ENCODE measurements at places on chromosomes 5 and 9.

DNA sequence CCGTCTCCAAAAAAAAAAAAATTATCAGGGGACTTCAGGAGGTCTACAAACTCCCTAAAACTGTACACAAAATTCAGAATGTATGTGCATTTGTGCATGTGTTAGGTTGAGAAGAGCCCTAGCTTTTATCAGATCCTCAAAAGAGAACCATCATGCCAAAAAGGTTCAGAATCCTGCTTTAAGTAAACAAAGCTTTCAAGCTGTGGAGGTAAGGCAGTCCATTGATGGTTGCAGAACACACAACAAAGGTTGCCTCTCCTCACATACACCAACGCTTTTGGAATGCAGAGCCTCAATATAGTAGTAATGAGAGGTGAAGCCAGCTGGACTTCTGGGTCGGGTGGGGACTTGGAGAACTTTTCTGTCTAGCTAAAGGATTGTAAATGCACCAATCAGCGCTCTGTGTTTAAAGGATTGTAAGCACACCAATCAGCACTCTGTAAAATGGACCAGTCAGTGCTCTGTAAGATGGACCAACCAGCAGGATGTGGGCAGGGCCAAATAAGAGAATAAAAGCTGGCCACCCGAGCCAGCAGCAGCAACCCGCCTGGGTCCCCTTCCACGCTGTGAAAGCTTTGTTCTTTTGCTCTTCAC lies 57.9 kb upstream of the RNF38 start:
- DNase-seq = no peak

DNA sequence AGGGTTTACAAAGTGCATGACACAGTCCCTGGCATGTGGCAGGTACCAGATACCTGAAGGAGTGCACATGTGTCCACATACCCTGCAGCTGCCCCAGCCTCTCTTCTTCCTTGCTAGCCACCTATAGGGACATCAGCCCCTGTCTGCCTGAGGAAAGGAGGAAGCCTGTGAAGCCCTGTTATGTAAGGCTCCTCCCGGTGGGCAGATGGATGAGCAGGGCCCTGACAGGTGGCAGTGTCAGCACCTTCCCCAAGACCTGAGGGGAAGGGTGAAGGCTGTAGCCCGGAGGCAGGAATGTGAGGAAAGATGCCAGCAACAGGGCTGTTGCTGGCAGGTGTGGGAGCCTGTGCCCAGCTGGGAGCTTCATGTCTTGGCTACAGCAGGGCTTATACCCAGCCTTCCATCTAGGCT lies 21.7 kb downstream of the TCF7 start:
- no peak for DNase-seq

GRCh38 chr9:2693056-2693455 lies 24.3 kb upstream of the KCNV2 start:
- no peak for DNase-seq

DNA sequence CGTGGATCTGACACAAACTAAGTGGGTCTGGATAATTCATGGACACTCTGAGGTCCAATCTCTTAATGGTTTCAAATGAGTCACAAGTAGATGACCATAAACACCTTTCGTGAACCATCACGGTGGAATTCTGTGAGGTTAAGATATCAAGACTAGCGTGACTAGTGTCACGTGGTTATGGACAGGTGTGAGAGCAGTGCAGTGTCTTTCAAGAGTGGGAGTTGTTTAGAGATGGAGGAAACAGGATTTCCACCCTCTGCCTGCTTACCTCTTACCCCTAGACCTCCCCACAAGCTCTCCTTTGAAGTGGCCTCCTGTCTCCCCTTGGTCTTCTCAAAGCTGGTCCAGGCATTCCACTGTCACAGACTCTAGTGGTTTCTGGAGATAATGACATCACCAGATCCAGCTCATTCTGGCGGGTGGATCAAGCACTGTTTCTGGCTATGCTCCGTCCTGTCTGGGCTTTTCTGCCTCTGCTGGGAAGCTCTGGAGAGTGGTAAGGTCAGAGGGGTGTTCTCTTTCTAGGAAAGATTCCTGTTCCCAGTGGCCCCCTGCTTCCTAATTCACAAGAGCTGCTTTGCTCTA lies 20.0 kb upstream of the ZNF782 start:
- DNase-seq = no peak

- DNase-seq = no peak
Measured at GRCh38 chr5:135488727-135489465, 36.7 kb upstream of the TIFAB start.

DNA sequence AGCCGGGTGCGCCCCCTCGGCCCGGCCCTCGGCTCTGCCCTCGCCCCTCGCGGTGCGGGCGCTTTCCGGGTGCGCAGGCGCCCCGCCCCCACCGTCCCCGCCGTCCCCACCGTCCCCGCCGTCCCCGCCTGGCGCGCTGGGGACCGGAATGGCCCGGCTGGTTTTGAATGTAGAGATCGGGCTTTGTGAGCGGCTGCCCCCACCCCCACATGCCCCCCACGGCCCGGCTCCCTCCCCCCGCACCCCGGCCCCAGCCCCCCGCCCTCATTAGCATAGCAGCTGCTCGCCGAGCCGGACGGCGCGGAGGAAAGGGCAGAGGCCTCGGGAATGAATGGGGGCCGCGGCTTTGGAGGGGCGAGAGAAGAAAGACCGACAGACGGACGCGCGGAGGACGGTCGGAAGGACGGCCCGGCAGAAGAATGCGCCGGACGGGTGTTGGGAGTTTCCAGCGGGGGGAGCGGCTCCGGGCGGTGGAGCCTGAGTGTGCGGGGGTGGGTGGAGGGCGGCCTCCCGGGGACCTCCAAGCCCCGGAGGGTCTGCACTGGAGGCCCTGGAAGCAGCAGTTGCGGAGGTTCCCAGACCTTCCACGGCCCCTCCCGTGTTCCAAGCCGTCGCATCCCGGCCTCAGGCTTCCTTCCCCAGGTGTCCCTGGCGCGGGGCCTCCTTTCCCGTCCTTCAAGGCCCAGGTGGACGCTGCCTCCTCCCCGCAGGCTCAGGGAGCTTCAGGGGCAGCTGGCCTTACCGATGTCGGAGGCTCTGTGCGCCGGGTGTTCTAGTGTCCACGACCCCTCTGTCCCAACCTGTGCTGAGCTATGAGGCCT lies 6.0 kb downstream of the NRARP start:
- DNase-seq = no peak

- DNase-seq = no peak
Measured at GRCh38 chr9:109781541-109782197, 1.7 kb downstream of the PALM2AKAP2 start.

DNA sequence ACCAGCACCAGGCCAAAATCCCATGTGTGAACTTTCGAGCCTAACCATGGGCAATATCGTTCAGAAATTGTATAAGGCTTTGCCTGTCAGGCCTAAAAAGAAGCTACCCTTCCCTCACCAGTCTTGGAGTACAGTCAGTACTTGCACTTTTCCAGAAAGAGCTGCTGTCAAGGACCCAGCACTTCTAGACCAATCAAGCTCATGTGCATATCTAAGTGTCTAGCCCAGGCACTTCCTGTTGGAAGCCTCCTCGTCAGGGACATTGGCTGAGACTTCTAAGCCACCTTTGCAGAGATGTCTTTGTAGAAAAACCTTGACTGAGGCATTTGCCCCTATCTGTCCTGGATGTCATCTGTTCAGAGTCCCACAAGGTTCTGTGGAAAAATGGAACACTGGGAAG lies 1930.5 kb downstream of the EFNA5 start:
- no peak for DNase-seq

- no peak for DNase-seq
Measured at GRCh38 chr5:175590471-175590881, 67.4 kb upstream of the HRH2 start.

DNA sequence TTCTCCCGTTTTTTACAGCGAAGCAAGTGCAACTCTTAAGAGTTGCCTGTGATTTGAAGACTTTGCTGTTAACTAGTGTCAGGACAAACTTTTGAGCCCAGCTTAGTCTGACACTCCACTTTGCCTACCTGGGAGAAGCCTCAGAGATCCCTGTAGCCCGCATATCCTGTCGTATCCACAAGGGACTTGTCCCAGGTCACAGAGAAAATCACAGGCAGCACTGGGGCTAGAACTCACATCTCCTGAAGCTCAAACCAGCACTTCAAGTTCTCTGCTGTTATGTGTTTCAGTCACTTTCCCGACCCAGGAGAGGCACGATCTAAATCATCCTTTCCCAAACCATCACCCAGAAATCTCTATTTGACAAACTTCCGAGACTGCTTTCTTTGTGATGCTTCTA lies 584.5 kb downstream of the ACTL7B start:
- no peak for DNase-seq

DNA sequence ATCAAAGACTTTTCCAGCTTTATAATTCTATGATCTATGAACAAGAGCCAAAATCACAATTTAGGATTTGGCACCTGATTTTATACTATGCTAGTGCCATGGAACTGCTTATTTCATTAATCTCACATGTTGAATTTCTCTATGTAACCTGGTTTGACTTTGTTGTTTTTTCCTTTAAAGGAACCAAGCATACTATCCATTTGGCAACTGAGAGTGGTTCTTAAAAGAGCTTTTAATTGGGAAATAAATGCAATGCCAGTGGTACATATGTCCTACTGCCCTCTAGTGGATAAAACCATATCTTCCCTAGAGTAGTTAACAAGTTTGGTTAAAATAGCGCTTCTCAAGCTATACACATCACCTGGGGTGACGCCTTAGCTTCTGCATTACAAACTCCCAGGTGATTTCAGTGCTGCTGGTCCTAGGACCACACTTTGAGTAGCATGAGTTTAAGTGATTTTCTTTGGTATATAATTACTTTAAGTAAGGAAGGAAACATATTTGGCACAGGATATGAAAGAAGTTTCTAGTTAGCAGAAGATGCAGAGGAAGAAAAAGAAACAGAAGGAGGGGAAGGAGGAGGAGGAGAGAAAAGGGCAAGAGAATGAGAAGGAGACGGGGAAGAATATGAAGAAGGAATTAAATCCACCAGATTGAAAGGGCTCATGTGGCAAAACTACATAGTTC lies 56.8 kb downstream of the FGF10 start:
- DNase-seq = no peak

DNA sequence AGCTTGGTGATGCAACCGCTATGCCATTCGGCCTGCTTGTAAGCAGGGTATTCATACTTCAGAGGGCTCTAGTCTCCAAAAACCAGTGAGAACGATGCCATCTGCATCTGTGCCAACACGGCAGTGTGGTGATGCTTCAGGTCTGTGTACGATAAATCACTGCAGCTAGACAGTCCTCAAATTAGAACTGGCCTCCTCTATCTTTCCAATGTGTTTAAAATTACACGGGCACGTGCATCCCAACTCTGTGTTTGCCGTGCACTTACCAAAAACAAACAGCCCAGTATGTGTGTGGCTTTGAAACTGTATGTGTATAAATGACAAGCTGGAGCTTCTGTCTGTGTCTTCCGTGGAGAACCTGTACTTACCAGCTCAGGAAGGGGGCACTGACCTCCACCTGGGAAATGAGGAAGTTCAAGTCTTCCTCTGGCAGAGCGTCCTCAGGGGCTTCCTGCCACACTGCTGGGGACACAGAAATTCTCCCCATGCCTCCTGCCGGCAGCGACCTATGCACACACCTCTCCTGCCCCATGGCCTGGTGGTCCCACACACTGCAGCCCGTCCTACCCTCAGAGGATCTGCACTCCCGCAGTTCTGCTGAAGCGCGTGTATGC lies 12.3 kb downstream of the MED10 start:
- no peak for DNase-seq

GRCh38 chr5:16169550-16169949 lies 10.0 kb downstream of the MARCHF11 start:
- DNase-seq = no peak

DNA sequence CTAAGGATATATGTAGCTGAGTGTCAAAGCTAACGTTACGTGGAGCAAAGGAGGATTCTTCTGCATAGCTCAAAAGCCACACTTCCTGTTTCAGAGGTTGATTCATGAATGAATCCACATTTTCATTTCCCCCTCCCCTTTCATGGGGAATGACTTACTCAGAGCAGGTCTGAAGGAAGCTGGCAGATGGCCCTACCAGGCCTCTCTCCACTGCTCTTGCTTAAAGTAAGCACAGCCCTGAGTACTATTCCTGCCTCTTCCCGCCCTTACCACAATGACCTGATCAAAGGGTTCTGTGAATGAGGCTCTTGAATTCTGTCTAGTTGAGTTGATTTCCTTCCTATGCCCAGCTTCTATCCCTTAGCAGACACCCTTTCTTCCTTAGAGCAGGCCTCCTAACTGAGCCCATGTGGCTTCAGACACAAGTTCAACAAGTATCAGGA lies 6.3 kb downstream of the IGIP start:
- no peak for DNase-seq

GRCh38 chr9:125663127-125663526 lies 43.9 kb downstream of the MAPKAP1 start:
- no peak for DNase-seq

DNA sequence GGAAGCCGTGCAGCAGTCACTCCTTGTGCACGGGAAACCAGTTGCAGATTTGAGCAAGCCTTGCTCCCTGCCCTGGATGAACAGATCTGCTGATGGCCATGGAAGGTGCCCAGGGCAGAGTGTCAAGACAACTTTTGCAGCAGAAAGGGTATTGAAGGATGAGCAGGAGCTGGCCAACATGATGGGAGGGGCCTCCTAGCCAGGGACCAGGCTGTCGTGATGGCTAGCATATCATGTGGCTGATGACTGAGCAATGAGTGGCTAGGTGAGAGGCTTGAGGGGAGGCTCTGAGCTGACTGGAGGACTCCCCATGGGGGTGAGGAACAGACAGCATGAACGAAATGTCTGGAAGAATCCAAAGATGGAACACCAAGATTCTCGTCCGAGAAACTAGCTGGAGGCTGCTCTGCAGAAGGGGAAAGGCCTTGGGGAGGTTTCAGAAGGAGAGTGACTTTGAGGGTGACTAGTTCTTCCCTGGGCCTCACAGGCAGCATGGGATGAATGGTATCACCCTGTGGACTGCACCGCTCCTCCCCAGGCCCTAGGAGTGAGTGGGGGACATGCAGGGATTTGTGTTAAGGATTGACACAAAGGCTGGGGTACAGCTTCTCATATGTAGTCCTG lies 18.5 kb downstream of the PPARGC1B start:
- no peak for DNase-seq

GRCh38 chr5:91151947-91152346 lies 231.2 kb downstream of the ARRDC3 start:
- no peak for DNase-seq

DNA sequence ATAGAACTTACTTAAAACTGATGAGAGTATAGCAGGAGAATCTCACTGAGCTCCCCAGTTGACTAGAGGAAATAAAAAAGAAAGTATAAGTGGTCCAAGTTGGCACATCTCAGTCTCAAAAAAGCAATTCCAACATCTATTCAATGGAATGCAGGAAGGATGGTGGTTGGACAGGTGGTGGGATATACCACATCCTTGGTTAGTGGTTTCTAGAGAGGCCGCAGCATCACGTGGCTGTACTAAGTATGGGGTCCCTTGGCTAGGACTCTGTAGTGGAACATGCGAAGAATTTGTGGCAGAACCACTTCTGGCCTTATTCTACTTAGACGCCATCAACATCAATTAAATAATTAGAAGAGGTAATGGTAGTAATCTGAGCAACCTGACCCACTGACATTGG lies 232.4 kb downstream of the SAXO1 start:
- no peak for DNase-seq

DNA sequence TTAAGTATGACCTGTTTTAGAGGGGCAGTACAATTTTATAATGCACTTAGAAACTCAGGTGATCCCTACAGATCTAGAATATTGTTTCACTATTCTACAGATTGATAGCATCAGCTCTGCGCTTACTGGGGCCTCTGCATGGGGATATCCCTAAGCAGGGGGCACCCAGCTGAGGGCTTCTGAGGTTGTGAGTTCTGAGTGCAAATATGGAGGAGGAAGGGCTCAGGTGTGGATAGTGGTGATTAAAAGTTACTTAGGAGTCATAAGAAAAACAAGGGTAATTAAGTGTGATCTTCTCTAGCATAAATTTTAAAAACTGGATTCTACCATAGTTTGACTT lies 274.4 kb downstream of the EFNA5 start:
- no peak for DNase-seq

- DNase-seq = no peak
Measured at GRCh38 chr9:128105538-128106175, 21.9 kb downstream of the PTGES2 start.

Measured in activated T-cell treated with anti-CD3 and anti-CD28 coated beads for 48 hours (primary cell).